Right cardiac atrium (tissue), 5 donors: ENCODE measurements at places on chromosomes 1 and 21. TPM values are rescaled to one million over a fixed set of nuclear protein-coding genes. Genes with fewer than 3 reads are reported as not detected.
A peak's percentile ranks its signal among the peaks of the same experiment; 100 is the strongest.

Gene KLHDC8A
- polyA plus RNA-seq = 0.36 TPM

- DNase-seq = no peak
Observed at GRCh38 chr1:81578867-81579266, 221.9 kb upstream of the ADGRL2 start.

Gene KCNJ15
- polyA plus RNA-seq = 0.18 TPM

DNA sequence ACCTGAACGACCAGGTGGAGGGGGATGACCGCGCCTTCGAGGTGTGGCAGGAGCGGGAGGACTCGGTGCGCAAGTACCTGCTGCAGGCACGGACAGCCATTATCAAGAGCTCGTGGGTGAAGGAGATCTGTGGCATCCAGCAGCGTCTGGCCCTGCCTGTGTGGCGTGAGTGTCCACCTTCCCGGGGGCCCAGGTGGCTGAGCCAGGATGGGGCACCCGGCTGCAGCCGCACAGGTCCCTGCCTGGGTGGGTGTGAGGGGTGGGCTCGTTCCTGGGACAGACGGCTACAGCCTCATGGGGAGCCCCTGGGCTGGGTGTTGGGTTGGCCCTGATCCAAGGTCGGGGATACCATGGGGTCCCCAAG is 65.2 kb downstream of the TRIM11 start:
- peak; percentile 49 for DNase-seq
